ENCODE measurements at places on chromosomes 7 and 10.

GRCh38 chr7:129644634-129645230 is 33.2 kb downstream of the NRF1 start:
- no peak for DNase-seq

DNA sequence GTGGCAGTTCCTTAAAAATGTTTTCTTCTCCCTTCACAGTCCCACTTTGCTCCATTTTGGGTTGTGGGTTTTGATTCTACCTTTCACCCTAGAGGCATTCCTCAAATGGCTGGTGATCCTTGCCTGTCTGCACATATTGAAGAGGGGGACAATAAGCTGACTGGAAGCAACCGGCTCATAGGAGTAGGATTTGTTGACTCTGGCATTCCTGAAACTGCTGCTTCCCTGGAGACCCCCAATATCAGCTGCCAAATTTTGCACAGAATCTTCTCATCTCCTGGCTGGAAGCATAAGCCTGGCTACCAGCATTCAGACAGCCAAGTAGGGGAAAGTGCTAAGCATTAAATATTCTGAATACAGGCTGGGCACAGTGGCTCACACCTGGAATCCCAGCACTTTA is 53.7 kb downstream of the KIF5B start:
- no peak for DNase-seq

DNA sequence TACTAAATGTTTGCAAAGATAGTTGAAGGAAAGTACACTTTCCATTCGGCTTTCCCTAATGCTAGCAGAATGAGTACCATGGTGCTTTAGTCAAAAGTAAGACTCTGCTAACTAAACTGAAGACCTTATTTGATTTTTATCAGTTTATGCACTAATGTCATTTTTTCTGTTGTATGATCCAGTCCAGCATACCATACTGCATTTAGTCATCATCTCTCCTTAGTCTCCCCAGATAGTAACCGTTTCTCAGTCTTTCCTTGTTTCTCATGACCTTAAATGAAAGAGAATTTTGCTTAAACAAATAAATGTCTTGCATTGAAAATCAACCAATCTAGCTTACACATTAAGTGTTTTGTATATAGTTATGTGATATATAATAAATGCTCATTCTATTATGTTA is 529.5 kb upstream of the SEMA3D start:
- no peak for DNase-seq

DNA sequence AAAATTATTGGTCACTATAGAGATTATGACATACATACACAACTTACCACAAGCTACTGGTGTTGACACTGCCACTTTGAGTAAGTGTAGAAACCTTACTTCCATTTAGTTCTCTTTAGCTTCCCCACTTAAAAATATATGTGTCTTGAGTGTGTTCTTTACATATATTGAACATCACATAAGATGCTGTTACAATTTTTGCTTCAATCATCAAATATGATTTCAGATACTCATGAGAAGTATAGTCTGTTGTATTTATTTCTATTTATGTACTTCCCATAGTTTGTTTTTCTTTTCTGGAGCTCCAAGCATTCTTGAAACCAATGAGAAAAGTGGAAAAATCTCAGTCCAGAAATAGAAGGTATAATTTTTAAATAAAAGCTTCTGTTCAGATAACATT is 102.7 kb upstream of the SDK1 start:
- DNase-seq = no peak

GRCh38 chr10:128044961-128045832 is 81.0 kb downstream of the MKI67 start:
- DNase-seq = no peak

DNA sequence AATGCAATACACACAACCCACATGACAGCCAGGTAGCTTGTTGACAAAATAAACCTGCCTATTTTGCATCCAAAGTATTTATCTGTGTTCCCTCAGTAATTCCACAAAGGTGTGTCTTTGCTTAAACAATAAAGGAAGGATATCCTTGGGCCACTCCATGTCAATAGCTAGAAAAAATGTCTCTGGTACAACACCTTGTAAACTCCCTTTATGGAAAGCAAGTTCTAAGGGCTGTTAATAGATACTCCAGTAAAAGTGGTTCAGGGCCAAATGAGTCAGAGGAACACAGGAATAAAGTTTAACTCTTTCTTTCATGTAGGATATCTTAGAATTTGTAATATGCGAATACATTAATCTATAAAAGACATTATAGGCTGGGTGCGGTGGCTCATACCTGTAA is 96.9 kb upstream of the LRRTM3 start:
- no peak for DNase-seq

- no peak for DNase-seq
Observed at GRCh38 chr10:49093922-49094321, 21.4 kb downstream of the VSTM4 start.

DNA sequence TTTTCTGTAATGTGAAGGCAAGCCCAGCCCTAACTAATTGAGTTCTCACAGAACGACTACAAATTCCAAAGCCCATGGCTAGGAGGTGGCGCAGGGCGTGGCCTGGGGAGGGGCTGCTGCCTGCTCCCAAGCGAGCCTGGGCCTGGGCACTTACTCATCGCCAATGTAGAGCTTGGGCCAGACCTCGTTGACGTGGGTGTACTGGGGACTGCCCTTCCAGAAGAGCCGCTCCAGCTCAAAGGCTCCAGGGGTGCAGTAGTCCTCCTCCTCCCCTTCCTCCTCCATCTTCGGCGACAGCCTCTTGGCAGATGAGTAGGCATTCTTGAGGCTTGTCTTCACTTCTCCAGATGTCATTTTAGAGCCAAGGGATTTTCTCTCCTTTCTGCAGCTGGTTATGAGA is 53.3 kb upstream of the SAMD8 start:
- DNase-seq = no peak

DNA sequence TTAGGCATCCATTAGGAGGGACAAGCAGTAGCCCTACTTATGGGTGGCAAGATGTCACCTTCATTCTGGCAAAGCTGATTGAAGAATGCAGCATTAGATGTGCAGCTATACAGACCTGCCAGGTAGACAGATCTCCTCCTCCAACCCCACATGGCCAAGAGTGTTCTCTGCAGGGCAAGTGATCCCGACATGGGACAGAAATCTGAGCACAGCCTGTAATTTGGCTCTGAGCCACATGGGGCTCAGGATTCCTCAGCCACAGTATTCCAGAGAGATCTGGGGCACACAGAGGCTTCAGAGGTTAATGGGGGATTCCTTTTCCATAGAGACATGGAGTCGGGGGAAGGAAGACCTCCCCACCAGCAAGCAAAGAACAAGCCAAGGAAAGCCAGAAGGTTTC is 58.7 kb upstream of the GDF10 start:
- no peak for DNase-seq

DNA sequence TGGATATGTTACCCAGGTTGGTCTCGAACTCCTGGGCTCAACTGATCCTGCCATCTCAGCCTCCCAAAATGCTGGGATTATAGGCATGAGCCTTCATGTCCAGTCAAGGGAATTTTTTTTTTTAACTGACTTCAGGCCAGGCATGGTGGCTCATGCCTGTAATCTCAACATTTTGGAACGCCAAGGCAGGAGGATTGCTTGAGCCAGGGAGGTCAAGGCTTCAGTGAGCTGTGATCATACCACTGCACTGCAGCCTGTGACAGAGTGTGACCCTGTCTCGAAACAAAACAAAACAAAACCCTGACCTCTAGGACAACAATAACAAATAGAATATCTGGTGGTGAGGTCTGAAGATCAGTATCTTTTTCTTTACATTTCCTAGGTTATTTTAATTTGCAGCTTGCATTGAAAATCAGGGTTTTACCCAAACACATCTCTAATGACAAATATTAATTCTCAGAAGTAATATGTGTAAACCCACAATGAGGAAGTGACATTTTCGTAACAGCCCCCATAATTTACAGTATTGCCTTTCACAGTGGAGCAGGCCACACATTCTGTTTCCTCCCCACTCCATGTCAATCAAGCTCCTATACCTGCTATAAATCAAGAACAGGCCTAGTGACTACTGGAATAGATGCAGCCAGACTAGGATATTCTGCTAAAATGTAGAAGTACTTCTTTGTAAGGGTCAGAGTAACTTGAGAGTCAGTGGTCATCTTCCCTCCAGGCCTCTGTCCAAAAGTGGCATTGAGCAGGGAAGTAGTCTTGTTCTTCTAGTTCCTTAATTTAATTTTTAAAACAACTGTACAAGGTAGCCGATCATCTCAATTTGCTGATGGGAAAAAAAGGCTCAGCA is 43.3 kb upstream of the ECHDC3 start:
- no peak for DNase-seq

DNA sequence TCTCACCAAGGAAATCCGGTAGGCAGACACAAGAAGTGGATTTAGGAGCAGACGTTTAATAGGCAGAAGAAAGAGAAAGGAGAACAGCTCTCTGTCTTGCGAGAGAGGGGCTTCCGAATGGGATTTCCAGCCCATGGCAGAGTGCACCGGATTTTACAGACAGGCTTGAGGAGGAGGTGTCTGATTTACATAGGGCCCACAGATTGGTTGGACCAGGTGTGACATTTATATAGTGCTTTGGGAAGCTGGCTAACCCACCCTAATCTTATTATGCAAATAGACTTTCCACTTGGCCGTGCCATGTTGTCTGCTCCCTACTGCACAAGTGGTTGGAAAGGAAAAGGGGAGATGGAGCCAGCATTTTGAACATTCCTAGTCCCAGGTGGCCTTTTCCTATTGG is 57.8 kb downstream of the ANKMY2 start:
- no peak for DNase-seq

DNA sequence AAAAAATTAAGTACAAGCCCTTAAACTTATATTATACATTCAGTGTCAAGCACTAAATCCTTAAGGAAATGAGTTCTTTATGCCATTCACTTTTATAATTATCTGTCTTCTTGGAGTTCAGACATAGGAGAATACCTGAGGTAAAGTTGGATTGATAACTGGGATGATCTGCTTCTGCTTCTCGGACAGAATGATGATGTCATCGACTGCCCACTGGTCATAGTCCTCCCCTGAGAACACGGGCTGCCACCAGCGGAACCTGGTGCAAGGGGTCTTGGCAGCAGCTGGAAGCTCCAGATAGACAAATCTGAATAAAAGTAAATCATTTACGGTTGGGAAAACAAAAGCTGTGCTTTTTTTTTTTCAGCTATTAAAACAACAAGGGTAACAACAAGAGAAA is 148.2 kb upstream of the SLC26A5 start:
- DNase-seq = no peak

DNA sequence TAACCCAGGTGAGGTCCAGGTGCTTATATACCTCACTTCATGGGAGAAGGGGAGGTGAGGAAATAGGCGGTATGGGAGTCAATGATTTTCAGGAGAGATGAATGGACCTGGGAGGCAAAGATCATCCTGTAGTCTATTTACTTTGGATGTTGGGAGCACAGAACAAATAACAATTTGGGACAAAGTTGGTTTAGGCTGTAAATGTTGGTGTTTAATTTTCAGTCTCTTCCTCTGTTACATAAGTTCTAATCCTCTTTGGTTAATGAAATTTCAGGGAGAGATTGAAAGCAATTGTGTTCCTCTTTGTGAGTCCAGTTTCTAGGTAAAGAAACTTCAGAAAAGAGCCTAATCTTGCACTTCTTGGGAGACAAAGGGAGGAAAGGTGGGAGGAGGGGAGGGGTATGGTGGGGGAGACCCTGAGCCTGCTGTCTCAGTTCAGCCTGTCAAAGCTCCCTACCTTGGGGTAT is 46.9 kb downstream of the AKR1C4 start:
- no peak for DNase-seq

DNA sequence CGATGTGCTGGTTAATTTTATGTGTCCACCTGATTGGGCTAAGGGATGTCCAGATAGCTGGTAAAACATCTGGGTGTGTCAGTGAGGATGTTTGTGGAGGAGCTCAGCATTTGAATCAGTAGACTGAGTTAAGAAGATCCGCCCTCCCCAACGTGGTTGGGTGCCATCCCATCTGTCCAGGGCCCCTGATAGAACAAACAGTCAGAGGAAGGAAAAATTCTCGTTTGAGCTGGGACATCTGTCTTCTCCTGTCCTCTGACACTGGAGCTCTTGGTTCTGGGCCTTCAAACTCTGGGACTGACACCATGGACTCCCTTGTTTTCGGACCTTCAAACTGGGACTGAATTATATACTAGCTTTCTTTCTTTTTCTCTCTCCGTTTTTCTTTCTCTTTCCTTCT is 59.6 kb downstream of the CARD11 start:
- no peak for DNase-seq

DNA sequence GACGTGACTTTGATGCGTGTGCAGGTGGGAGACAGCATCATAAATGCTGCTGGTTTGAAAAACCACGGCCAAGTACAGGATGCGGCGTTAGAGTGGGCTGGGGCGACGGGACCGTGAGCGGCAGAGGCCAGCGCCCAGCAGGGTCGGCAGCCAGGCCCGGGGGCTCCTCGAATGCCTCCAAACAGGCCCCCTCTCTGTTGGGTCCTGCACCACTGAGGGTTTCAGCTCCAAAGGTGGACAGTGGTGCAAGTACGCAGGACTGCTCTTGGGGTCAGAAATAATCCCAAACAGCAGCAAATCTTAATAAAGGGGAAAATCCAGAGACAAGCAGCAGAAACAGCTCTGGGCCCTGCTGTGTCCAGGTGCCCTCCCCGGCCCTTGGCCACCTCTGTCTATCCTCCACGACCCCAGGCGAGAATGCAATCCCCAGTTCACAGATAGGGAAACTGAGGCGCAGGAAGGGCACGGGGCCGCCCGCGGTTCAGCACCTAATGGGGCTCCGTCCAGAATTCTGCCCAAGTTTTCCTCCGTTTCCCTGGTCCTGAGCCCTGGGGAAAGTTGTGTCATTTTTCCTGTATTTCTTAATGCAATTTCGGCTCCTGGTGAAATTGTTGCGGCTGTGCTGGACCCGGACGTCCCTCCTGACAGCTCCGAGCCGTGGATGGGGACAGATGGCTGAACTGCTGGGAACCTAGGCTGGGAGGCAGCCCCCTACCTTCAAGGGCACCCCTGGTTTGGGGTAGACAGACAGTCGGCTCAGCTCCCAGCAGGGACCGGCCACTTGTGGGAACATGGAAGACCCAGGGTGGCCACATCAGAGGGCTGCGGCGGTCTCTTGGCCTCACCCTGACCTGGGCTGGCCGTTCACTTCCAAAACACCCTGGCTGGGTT is 97.4 kb downstream of the FOXL3 start:
- no peak for DNase-seq

DNA sequence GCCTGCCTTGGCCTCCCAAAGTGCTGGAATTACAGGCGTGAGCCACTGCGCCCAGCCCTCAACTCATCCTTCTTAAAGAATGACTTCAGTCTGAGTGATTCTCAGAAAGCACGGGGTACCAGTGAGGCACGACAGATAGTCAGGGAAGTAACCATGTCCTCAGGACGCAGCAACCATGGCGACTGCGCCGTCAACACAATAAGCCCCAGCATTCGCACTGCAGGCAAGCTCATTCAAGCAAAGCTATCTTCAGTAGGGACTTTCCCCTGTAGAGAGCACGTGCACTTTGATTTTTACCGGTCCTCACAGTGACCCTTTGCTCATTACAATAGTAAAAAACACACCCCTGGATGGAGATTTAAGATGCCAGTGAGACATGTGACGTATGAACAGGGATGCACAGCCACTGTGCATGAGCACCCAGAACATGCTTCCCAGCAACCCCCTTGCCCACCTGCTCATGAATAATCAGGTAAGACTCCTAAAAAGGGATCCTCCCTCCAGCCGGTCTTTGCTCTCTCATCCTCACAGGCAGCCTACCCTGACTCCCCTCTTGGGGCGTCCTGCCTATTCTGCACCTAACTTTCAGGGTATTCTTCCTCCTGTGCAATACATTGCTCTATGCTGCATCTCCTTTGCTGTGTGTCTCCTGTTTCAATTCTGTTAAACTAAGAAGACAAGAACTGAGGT is 9.1 kb downstream of the WDR86 start:
- no peak for DNase-seq

- DNase-seq = no peak
Observed at GRCh38 chr10:69268761-69269416, 9.4 kb upstream of the HK1 start.

Data from hippocampal formation (tissue), 2 donors.